ENCODE measurements at places on chromosomes 16 and 17.

GRCh38 chr17:47966079-47966519, 4.8 kb upstream of the CDK5RAP3 start:
- no peak for DNase-seq

- DNase-seq: no peak
These were observed 27.5 kb downstream of the TRIM25 start for GRCh38 chr17:56886288-56886731.

DNA sequence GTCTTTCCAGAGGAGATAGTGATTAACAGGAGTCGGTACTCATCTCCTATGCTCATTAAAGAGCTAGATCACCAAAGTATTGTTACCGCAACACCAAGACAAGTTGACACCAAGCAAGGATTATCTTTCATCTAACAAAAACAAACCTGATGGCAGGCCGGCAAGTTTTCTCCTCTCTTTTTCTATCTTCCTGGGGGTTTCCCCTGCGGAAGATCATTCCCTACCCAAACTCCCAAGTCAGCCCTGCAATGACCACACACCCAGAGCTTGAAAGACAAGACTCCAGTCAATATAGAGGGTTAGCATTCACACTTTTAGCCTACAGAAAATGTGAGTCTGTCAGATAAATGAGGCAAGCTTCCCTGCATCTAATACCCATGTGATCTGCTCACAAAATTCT, 312.1 kb downstream of the SOX9 start:
- DNase-seq: no peak

DNA sequence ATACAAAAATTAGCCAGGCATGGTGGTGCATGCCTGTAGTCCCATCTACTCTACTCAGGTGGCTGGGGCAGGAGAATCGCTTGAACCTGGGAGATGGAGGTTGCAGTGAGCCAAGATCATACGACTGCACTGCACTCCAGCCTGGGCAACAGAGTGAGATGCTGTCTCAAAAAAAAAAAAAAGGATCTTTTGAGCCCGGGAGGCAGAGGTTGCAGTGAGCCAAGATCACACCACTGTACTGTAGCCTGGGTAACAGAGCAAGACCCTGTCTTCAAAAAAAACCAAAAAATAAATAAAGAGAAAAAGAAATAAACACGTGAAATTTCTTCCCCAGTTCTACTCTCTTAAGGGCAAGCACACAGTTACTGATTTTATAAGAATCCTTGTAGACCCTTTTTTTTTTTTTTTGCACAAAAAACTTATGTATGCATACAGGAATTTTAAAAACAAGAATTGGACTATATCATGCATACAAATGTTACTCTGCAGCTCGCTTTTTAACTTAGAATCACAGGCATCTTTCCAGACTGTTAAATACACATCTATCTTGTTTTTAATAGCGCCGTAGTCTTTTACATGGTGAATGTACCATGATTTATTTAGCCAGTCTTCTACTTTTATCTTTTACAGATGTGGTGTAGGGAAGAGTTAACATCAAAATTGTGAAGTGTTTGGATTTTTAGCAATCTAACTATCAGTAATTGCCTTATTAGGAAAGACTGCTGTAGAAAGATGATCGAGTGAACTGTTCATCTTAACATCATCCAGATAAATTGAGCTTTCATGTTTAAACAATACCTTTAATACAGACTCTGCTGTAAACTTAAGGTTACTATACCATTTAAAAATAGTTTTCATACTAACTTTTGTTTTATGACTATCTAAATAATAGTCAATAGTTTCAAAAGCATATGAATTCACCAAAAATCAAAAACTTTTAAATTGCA, 14.6 kb downstream of the CDH3 start:
- no peak for DNase-seq

- no peak for DNase-seq
These were observed 130.8 kb upstream of the CHMP6 start for GRCh38 chr17:80860703-80861417.

GRCh38 chr16:81588326-81589081, 143.9 kb downstream of the CMIP start:
- no peak for DNase-seq

DNA sequence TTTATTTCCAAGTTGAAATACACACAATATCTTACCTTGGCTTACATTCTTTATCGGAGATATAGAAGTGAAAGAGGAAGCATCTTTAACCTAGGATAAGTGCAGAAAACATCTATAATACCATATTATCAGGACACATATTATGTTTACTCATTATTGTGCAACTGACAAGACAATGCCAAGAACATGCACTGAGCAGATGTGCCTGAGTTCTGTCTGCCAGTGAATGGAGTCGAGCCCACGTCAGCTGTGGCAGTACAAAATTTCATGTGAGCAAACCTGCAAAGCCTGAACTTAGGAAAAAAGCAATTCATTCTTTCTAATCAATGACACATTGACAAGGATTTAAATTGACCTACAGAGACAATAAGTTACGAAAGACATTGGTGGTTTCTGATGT, 154.4 kb downstream of the AXIN2 start:
- no peak for DNase-seq

GRCh38 chr16:61595605-61596004, 440.6 kb downstream of the CDH8 start:
- no peak for DNase-seq

GRCh38 chr17:44384823-44385286, 4.6 kb downstream of the ITGA2B start:
- no peak for DNase-seq

DNA sequence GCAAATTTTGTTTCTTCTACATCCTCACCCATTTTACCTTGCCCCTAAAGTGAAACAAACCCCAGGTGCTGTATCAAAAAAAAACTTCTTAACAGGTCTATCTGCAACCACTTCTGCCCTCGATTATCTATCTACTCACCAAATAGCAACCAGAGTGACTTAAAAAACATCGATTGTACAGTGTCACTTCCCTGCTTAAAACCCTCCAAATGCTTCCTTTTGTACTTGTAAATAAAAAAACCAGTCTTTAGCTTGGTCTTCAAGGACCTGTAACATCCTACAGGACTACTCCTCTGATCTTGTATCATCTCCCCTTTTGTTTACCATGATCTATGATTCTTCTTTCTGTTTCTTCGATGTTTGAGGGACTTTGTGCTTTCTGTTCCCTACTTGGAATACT, 82.7 kb upstream of the CORO6 start:
- DNase-seq: no peak

DNA sequence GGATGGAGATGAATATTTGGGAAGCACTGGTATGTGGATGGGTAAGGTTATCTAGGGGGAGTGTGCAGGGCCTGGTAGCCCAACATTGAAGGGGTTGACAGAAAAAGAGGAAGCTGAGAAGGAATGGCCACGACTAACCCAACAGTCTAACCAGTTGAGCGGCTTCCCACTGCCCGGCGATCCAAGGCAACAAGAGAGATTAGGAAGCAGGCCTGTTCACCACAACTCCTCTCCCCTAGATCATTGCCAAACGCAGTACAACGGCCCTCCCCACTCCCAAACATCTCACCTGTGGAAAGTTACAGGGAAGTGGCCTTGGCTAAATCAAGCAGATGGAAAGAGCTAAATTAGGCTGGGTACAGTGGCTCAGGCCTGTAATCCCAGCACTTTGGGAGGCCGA, 11.2 kb upstream of the RANGRF start:
- no peak for DNase-seq

DNA sequence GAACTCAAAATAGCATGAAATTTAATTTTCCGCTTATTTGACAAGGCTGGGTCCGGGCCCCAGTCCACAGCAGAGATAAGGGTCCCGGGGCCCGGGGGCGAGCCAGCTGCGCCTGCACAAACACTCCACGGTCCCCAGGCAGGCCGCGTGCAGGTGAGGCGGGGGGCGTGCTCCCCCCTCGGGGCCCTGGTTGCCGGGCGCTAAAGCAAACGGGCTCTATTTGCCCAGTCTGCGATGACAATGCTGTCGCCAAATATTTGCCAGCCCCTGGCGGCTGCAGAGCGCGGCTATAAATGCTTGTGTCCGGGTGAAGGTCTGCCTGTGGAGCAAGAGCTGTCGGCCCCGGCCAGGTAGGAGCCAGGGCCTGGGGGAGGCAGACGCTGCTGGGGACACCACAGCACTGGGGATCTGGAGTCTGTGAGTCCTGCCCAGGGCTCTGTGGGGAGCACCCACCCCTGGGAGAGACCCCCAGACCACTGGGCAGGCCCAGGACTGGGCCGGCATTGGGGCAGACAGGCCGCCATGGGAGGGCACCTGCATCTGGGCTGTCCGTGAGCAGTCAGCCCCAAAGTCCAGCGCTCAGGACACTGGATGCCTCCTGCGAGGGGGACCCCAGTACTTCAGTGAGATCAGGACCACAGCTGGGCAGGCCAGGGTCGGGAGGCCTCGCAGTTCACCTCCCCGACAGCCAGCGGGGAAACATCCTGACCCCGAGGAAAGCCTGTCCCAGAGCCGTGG, at the start of gene PERCC1:
Gene PERCC1, plus strand, starts transcription at position 320 of the 738 bp plus-strand sequence. CDS start 1,516 bp downstream, outside the sequence.
- no peak for DNase-seq

GRCh38 chr17:11535231-11535630, 63.0 kb upstream of the DNAH9 start:
- no peak for DNase-seq

GRCh38 chr17:81483085-81483861, 29.3 kb downstream of the ACTG1 start:
- no peak for DNase-seq

DNA sequence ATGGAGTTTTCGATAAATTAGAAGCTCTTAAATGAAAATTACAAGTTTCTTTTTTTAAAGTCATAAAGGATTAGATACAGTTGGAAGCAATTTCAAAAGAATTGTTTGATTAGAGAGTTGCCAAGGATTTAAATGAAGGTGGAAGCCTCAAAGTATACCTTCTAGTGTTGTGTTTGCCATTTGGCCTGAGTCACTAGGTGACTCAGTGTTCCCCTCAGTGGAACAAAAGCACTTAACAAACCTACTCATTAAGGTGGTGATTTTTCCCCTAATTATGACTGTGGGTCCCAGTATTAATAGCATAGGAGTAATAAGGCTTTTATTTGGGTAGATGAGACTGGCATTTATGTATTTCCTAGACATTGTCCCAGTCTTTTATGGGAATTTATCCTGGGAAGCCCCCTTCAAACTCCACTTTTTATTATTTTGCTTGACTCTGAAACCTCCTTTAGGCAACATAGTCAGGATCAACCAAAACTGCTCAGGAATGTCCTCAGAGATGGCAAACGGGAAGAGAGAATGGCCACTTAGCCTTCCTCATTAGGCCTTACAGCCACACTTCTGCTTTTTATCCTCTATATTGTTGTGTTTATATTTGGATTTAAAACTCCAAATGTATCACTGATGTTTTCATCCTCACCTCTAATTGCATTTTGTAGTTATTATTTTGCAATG, 161.0 kb downstream of the FTO start:
- DNase-seq: no peak

GRCh38 chr16:78930561-78930960, 670.0 kb downstream of the MAF start:
- no peak for DNase-seq

GRCh38 chr16:16093628-16094332, 129.5 kb downstream of the ABCC6 start:
- no peak for DNase-seq

DNA sequence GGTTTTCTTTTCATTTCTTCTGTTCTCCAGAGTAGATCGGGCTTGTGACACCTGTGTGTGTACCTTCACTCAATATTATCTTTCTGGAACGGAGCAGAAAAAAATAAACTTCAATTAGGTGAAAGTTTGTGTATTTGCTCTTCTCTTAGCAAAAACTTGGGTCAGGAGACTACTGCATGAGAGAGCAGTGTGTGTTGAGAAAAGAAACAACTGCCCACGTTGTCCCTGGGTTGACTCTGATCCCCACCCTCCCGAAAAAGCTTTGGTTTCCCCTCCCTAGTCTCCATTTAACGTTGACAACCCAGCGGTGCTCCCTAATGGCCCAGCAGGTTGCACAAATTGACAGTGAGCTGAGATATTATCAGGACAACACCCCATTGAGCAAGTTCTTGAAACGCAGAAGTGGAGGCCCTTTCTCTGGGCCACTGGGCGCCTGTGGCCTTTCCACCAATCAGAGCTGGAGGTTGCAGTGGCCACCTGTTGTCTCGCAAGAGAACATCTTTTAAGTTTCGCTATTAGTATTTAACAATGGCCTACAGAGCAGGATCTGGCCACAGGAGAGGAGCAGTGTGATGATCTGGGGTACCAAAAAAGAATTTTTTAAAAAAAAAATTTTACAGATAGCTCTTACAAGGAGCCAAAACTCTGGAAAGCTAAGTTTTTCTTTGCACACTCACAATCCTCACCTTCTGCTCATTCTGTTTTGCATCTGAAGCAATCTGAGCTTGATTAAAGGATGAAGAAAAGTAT, 1.5 kb upstream of the TOX3 start:
- no peak for DNase-seq

DNA sequence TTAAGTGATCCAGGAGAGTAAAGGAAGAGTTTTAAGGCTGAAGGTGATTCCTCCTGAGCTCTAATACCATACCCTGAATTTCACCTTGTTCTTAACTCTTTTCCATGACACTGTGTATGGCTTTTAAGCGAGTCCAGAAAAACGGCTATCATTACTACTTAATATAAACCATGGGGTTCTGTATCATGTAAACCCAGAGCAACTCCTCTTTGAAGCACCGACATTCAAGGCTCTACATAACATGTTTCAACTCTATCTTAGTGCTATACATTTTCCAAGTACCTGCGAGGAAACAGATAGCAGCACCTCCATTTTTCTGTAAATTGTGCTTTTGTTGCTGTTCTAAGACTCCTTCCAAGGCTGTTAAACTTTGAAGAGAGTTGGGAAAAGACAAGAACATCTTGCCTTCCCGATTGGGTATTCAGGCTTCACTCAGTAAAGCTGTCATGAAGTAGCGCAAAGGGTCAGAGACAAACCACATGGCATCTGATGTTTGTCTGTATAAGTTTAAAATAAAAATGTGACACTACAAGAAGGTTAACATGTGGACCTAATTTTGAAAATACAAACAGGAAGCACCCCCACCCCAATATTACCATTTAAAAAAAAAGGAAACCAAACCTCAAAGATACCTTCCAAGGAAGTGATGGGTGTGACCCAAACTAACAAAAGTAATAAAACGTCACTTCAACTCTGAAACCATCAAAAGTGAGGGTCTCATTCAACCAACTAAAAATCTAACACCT, 3.9 kb downstream of the STAT5B start:
- DNase-seq: no peak

Data from stimulated activated CD4-positive, alpha-beta T cell treated with anti-CD3 and anti-CD28 coated beads, Interleukin-1b, Interleukin-23, amount 100 ng/mL, for 1 hour (primary cell).